ENCODE measurements at places on chromosomes 1 and 21.
A peak's percentile ranks its signal among the peaks of the same experiment; 100 is the strongest.

- no peak for DNase-seq
These were observed 23.1 kb downstream of the DYRK3 start for GRCh38 chr1:206658264-206658980.

GRCh38 chr21:26169061-26169610 lies 1.4 kb downstream of the APP start:
- DNase-seq, result no peak

DNA sequence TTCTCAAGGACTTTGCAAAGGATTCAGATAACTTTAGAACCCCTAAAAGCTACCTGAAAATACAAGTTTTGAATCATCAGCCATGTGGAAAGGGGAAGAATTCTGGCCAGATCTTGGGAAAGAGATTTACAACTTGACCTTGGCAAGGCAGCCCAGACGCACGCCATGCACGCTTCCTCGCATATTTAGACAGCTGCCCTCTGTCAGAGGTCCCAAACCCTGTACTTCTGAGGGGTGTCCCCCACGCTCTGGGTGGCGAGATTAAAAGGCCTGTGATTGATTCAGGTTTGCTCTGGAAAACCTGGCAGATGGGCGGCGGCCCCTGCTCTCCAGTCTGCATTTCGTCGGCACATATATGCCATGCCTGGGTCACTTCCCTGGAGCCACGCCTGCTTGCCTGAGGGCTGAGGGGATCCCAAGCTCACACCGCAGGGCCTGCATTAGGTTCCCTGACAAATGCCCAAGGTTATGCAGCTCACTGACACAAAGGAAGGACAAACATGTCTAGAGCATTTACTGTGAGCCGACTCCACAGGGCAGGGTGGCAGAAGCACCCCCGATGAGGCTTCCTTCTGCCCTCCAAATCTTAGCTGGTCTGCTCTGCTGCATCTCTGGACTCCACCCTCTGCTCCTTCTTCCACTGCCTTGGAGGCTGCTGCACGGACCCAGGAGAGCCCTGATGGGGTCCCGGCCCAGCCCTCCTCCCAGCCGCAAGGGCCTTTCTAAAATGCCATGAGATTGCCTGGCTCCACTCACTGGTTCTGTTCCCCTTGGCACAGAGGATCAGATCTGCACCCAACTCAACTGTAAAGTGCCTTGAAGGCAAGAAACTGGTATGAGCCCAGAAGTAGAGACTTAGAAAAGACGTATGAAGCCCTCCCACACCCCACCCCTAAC lies 103.9 kb downstream of the BCAR3 start:
- DNase-seq, result no peak

- no peak for DNase-seq
These were observed 5.6 kb downstream of the MCOLN2 start for GRCh38 chr1:84991097-84991920.

DNA sequence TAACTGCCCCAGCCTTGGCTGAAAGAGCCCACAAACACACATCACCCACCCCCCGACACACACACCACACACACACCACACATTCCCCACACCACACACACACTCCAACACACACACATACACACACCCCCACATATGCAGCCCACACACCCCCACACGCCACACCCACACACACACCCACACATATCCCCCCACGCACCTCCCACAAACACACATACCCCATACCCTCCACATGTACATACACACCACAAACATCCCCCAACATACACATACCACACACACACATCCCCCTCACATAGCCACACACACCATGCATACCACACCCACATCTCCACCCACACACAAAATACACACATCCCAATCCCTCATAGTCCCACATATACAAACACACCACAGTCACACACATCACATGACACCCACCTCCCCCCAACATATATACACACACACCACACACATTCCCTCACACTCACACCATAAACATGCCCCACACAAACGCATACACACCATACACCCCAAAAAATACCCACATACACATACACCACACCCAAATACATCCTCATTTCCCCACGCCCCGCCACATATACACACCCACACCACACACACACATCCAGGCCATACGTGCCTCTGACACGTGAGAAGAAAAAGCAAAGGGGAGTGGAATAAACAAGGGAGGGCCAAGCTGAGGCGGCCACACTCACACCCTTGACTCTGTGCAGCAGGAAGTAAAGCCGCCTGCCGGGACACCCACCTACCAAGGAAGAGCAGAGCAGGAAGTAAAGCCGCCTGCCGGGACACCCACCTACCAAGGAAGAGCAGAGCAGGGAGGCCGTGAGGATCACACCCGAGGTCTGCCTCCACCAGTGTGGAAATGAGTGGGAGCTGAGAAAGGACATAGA lies 53.7 kb downstream of the HSF2BP start:
- no peak for DNase-seq

- no peak for DNase-seq
These were observed 120.8 kb upstream of the DSCAM start for GRCh38 chr21:40967771-40968170.

DNA sequence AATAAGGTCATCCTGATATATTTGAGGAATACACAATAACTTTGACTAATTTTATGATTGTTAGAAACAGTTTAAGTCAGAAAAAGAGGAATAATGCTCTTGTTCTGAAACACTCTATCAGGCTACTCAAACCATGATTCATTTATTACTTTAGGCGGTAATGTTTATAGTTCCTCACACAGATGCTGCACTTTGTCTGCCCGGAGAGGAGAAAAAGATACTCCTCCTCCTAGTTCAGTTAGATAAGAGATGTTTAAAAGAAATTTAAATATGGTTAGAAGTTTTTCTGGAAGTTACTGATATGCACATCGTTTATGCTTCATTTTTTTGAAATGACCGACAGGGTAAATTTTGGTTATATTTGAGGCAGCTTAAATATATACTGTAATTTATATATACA lies 103.0 kb downstream of the ZMYM4 start:
- DNase-seq, result no peak

- no peak for DNase-seq
These were observed 20.6 kb downstream of the TESK2 start for GRCh38 chr1:45470306-45470798.

DNA sequence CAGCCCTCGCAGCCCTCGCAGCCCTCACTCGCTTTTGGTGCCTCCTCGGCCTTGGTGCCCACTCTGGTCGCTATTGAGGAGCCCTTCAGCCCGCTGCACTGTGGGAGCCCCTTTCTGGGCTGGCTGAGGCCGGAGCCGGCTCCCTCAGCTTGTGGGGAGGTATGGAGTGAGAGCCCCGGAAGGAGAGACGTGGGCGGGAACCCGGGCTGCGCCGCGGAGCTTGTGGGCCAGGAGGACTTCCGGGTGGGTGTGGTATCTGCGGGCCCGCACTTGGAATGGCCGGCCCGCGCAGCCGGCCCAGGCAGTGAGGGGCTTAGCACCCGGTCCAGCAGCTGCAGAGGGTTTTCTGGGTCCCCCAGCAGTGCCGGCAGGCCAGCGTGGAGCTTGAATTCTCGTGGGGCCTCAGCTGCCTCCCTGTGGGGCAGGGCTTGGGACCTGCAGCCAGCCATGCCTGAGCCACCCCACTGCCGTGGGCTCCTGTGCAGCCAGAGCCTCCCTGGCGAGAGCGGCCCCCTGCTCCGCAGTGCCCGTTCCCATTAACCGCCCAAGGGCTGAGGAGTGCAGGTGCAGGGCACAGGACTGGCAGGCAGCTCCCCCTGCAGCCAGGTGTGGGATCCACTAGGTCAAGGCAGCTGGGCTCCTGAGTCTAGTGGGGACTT lies 9.9 kb upstream of the CFHR2 start:
- no peak for DNase-seq

GRCh38 chr1:186502087-186502486 lies 41.2 kb upstream of the PDC start:
- no peak for DNase-seq

DNA sequence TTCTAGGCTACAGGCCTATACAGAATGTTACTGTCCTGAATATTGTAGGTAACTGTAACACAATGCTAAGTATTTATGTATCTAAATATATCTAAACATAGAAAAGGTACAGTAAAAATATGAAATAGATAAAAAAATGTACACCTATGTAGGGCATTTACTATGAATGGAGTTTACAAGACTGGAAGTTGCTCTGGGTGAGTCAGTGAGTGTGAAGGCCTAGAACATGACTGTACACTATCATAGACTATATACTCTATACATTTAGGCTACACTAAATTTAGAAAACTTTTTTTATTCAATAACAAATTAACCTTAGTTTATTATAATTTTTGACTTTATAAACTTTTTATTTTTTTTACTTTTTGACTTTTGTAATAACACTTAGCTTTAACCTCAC lies 136.9 kb downstream of the DUSP10 start:
- DNase-seq, result no peak

DNA sequence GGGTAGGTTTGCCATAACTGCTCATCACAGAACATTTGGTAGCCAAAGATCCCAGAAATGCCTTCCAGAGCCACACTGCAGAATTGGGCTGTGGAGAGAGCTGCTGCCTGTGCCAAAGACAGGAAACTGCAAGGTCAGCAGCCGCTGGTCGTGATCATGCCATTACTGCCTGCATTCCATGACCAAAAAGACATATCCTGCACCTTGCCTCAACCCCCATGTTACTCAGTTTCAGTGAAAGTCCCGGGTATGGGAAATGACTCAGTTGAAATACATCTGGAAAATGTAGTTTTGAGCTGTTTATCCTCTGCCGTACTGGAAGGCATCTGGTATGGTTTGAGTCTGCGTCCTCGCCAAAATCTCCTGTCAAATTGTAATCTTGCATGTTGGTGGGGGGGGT lies 161.7 kb downstream of the FCRL5 start:
- no peak for DNase-seq

DNA sequence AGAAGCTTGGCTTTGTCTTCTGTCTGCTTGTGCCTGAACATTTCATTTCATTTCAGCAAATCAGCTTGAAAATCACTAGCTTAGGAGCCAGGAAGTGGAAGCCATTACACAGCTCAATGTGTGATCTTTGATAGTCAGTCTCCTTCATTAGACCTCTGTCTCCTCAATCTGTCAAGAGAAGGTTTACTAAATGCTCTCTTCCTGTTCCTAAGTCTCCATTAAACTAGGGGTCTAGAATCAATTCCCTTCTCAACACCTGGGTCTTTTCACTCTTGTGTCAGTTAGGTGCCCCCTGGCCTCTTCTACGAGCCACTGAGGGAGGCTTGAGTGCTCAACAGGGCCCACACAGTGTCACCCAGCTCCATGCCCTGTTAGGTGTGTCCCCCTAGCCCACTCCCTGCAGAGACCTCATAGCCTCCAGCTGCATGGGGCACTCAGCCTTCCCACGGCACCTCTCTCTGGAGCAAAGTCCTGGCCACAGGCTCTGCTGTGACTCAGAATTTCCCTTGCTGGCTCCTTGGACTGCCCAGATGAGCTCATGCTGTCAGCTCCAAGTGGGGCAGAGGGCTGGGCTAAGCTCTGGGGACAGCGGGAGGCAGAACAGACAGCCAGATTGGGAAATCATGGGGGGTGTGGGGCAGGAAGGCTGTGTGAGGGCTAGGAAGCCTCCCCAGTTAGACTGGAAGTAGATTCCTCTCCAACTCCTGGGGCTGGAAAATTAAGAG lies 115.7 kb upstream of the IPO9 start:
- no peak for DNase-seq

- peak; percentile 24 for DNase-seq
These were observed 23.3 kb downstream of the CNIH4 start for GRCh38 chr1:224380003-224380402.

- no peak for DNase-seq
These were observed 336.9 kb upstream of the NFIA start for GRCh38 chr1:60745484-60745883.

DNA sequence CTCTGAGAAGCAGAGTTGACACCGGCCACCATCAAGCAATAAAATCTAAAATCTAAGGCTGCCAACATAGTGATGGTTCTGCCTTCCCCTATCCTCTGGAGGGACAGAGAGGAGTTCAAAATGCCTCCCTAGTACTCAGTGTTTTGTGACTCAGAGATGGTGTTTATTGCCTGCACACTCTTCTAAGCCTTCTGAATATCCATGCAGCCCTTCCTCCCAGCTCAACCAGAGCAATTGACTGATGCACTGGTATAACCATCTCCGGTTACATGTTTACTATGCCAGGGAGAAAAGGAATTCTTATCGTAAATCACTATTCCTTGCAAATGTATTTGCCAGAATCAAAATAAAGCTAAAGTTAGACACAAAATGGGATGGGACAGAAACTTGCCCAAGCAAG lies 132.9 kb upstream of the RAB4A start:
- DNase-seq, result no peak

DNA sequence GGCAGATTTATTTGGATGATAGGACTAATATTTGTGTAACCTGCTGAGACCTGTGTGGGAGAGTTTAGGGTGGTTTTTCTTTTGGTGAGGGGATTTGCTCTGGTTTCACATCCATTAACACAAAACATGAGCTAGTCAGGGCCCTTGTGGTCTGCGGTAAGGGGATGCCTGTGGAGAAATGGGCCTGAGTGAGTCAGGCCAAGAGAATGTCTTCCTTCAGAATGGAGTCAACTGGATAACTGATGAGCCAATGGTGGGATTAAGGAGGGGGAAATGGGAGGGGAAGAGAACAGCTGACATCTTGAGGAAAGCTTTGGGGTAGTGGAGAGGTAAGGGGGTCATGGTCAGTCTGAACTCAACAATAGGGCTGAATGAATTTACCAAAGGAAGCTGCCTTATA lies 13.9 kb downstream of the WNT2B start:
- no peak for DNase-seq

DNA sequence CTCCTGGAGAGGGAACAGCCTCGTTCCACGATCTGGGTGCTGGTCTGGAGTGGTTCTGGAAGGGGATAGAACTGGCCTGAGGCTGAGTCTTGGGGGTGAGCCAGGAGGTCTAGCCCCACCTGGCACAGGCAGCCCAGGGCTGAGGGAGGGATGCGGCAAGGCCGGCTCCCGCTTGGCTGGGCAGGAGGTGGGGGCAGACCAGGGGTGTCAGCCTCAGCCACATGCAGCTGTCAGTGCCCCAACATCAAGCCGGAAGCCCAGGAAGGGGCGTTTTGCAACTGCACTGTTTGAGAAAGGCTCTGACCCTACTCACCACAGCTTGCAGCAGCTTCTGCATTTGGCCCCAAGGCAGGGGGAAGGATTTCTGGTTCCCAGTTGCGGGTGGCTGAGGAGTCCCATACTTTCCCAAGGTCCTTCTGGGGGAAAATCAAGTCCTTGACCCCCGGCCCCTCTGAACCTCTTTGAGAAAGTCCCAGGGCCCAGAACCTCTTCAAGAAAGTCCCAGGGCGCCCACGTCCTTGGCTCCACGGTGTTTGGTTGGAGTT lies 2.0 kb downstream of the EFHD2 start:
- no peak for DNase-seq

GRCh38 chr1:244271004-244271403 lies 180.7 kb downstream of the ADSS2 start:
- DNase-seq, result no peak
